ENCODE measurements at places on chromosomes 2 and 18.

GRCh38 chr2:179201869-179202268 lies 62.8 kb downstream of the SESTD1 start:
- peak; percentile 33 for DNase-seq

- no peak for DNase-seq
These were observed 53.9 kb downstream of the FN1 start for GRCh38 chr2:215382011-215382410.

- DNase-seq, result peak; percentile 19
These were observed 33.8 kb downstream of the SDC1 start for GRCh38 chr2:20190876-20191713.

GRCh38 chr18:11040823-11041656 lies 108.3 kb downstream of the PIEZO2 start:
- DNase-seq, result peak; percentile 61

- DNase-seq, result no peak
These were observed 442.3 kb upstream of the HNMT start for GRCh38 chr2:137521653-137522619.

DNA sequence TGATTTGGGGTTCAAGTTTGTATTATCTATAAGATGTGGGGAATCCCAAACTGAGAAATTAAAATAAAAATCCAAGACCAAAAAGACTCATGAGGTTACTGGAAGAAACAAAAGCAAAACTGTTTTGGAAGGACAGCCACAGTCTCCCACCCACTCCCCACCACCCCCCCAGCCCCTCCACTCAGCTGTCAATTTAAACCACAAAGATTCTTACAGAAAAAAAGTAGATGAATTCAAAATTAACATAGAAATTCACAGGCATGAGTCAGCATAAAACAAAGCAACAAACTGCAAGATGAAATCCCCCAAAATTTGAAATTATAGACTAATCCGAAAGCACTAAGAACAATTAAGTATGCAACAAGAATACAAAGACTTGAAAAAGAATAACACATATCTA lies 12.1 kb downstream of the MAP4K3 start:
- DNase-seq, result no peak

- DNase-seq, result no peak
These were observed 941.2 kb downstream of the SUCLG1 start for GRCh38 chr2:83517727-83518368.

GRCh38 chr2:112787294-112787693 lies 3.0 kb upstream of the IL1A start:
- peak; percentile 63 for DNase-seq

DNA sequence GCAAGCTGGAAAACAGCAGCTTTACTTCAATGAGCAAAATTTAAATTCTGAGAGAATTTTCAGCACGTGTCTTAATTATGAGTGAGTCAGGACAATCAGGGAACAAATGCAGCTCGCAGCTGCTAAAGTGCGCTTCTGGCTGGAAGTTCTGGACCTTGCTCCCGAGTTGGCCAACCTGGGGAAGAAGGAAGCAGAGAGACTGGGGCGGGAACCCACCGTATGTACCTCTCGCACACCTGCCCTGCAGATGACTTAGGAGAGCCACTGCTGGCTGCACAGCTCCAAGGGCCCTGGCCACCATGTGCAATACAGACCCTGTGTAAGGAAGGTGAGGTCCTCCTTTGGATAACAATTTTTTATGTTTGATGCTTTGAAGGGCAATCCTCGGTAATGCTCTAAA lies 42.4 kb downstream of the REEP1 start:
- no peak for DNase-seq

DNA sequence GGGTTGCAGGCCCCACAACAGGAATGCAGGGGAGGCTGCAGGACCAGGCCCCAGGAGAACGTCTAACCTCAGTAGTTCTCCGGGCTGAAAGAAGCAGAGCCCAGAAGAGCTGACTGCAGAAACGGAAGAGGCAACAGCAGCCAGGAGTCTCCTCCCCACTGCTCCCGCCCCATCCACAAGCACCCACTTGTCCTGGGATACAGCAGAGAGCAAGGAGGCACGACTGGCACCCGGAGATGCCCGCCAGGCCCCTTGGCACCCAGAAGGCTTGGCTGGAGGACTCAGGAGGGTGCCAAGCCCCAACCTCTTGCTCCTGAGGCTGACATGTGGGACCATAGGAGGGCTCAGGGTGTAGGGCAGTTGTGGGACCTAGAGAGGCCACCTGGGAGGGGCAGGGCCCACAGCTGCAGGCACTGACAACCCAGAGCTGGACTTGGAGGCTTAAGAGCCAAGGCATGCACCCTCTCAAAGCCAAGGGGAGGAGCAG lies 29.0 kb upstream of the TNS1 start:
- DNase-seq, result no peak

GRCh38 chr2:46000660-46001059 lies 296.5 kb upstream of the EPAS1 start:
- no peak for DNase-seq

DNA sequence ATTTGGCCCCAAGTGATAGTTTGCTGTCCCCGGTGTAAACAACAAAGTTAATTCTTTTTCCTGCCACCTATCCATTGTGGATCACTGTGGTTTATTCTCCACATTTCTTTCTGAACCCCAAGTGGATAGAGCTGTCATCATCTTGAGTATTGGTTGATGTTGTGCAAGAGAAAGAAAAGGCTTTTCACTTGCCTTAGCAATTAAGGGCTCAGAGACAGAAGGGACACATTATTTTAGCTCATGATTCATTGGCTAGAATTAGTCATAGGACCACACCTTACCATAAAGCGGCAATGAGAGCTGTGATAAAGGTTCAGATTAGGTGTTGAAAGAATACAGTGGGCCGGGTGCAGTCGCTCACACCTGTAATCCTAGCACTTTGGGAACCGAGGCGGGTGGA lies 442.1 kb upstream of the DCC start:
- DNase-seq, result peak; percentile 1

DNA sequence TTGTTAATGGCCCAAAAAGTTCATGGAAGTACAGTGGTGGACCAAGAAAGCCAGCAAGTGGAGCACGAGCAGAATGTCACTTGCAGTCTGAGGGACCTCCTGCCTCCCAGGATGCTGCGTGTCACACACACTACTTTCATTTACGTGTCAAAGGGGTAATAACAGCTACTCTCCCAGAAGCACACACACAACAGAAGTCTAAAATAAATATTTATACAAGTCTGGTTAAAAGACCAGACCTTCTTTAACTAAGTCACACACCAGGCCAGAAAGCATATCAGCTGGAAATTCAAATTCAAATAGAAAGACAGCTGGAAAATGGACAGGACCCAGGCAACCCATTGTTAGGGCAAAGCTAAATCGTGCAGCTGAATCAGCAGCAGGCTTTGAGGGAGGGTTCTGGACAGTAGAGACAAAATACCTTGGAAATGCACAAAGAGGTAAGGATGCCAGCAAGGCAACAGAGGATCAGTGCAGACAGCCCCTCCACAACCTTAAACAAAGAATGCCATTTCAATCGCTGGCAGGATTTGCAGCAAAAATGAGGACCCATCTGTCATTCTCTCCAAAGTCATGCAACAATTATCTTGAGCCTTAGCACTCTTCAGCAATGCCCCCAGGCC lies 160.5 kb downstream of the TMEM163 start:
- no peak for DNase-seq

DNA sequence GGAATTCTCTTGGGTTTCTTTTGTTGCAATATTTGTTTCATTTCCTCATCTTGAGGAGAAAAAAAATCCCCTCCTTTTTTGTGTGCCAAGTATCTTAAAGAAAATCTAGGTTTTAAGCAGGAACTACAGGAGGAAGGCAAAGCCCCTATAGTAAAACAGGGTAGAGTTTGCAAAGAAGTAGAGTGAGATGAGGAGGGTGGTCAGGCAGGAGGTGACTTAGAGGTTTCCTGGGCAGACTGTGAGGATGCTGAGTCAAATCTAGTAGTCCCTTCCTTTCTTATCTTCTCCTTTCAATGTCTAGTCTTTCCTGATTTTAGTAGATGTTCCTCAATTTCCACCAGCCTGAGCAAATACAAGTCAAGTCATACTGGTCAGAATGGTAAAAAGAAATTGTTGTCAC lies 222.5 kb downstream of the PMAIP1 start:
- DNase-seq, result no peak

DNA sequence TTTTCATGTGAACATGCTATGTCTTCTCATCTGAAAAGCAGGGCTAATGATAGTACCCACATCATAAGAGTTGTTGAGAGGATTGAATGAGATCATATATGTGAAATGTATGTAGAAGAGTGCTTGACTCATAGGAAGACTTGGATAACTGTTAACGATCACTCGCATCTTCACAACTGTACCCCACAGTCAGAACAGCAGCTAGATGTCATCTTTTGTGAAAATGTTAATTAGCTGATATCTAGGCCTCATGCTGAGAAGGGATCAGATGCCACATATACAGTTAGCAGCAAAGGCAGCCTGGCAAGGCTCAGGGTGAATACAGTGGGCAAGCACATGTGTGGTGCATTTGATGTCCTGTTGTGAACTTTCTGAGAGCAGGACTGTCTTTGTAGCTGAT lies 24.2 kb downstream of the MAP3K20 start:
- no peak for DNase-seq

- peak; percentile 26 for DNase-seq
These were observed 3.4 kb downstream of the THADA start for GRCh38 chr2:43592443-43592842.

DNA sequence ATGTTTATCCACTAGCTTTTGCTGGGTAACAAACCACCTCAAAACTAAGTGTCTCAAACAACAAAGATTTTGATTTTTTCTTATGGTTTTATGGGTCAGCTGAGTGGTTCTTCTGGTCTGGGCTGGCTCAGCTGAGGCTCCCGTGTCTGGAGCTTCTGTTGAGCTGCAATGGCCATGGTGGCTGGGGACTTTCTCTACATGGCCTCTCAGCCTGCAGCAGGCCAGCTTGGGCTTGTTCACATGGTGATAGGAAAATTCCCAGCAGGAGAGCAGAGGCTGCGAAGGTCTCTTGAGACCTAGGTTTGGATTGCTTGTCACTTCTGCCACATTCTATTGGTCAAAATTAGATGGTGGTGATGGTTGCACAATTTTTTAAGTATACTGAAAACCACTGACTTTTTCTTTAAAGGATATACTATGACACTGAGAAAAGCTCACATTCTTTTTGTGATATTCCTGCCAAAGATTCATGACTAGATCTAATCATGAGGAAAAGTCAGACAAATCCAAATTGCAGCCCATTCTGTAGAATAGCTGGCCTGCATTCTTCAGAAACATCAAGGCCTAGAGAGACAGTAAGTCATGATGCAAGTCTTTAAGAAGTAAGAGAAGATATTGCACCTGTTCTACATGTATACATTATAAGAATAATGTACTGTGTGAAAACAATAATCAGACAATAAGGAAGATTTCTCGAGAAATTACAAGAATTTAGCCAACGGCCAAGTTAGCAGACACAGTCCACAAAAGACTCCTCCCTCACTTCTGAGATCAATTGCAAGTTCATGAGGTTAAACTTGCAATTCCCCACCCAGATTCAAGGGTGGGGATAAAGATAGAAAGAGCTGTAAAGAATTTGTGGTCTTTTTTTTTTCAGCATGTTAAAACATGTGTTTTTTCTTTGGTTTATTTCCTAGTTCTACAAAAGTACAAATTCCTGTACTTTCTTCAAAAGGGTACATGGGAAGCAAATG lies 35.0 kb upstream of the IL1R2 start:
- DNase-seq, result no peak

DNA sequence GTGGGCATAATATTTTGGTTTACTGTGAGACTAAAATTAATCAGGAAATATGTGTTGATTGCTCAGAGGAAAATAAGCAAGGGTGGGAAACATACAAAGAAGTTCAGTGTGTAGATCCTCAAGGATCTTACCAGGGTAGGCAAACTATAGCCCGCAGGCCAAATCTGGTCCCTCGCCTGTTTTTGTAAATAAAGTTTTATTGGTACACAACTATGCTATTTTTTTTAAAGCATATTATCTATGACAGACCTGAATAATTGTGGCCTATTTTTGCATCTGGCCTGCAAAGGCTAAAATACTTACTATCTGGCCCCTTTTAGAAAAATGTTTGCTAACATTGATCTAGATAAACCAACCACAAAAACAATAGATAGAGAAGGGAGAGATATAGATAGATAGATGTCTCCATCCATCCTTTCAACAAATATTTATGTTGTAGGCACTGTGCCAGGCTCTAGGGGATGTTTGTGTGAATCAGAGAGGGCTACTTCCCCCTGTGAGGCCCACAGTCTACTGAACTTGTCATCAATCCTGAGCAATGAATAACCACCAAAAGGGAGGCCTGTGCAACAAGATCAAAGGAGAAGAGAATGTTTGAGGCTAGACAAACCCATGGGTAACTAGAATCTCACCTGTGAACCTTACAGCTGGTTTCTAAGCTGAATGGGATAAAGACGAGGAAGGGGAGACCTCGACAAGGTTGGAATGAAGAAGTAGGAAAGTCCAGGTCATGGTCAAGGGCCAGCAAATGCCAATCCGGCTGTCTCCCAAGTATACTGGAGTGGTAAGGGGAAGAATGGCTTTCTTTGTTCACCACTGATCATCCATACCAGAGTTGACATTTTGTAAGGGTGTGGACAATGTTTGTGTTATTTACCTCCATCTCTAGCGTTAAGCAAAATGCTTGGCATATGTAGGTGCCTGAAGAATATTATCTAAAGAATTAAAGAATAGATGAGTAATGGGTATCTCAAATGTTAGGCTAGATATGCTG lies 23.6 kb downstream of the ALPK2 start:
- DNase-seq, result peak; percentile 83

GRCh38 chr18:7562491-7562890 lies 4.6 kb upstream of the PTPRM start:
- no peak for DNase-seq

DNA sequence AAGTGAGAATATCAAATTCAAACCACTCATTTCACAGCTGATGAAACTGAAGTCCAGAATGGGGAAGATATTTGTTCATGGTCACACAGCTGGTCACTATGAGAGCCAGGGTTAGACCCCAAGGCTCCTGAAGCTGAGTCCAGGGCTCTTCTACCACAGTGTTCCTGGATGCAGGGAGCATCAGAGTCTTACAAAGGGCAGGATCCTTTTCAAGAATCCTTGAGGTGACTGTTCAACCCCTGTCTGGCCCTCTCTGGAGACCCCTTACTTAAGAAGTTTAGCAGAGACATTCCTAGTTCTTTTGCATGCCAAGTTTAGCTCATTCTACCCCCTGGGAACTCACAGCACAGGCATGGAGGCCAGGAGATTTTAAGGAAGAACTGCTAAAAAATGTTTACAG lies 15.7 kb downstream of the PROKR1 start:
- DNase-seq, result no peak

DNA sequence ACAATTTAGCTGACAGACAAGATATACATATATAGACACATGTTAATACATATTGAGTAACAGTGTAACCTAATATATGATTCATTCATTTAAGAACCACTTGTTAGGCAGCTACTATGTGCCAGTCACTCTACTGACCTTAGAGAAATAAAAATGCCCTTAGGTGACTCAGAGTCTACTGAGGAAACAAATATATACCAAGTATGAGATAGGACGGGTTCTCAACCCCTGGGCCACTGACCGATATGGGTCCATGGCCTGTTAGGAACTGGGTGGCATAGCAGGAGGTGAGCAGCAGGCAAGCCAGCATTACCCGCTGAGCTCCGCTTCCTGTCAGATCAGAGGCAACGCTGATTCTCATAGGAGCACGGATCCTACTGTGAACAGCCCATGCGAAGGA lies 14.8 kb downstream of the STRN start:
- peak; percentile 60 for DNase-seq

Data from M059J (cell line).